ENCODE measurements at places on chromosomes 11 and 22.

- no peak for DNase-seq
Observed at GRCh38 chr11:90701716-90702115, 478.9 kb upstream of the CHORDC1 start.

DNA sequence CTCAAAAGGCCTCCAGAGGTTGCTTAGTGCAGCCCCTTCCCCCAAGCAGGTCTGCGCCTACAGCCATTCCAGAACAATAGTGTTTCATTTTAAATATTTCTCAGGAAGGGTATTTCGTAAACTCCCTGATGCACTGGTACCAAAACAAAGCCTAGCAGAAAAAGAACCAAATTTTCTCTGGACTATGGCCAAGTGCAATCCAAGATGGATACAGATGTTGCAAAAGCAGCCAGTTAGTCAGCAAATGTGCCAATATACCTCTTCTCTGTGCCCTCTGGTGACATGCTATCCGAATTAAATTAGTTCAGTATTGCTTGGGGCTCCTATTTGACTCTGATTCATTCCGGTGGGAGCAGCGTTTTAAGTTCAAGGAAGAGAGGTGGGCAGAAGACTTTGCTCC lies 247.8 kb downstream of the NTM start:
- DNase-seq = no peak

DNA sequence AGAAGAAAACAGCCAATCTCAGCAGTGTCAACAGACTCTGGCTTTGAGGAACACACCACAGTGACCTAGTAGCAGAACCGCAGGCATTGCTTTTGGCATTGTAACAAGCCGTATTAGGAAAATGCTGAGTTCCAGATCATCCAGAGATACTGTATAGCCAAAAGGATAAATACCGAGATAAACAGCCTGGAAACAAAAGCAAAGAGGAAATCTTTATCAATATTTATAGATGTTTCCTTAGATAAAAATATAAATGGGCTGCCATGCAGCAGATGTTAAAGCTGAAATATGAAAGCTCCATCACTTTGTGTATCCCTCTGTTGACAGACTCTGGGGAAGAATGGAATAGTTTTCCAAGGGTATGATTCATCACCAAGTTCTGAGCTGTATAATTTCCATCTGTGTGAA lies 98.9 kb upstream of the TP53AIP1 start:
- no peak for DNase-seq

- no peak for DNase-seq
Observed at GRCh38 chr11:112770487-112770886, 190.7 kb upstream of the NCAM1 start.

- DNase-seq = no peak
Observed at GRCh38 chr22:36741968-36742367, 34.0 kb downstream of the IFT27 start.

GRCh38 chr22:47267513-47268282 lies 505.2 kb downstream of the TBC1D22A start:
- no peak for DNase-seq

- DNase-seq = no peak
Observed at GRCh38 chr11:131195661-131196517, 174.5 kb upstream of the NTM start.

- DNase-seq = no peak
Observed at GRCh38 chr11:10205928-10206327, 88.1 kb downstream of the SBF2 start.

GRCh38 chr22:31139866-31140716 lies at the start of gene PLA2G3:
TSS of gene PLA2G3 (minus strand) at chr22:31140508. CDS start at chr22:31140354, 154 bp downstream.
- no peak for DNase-seq

DNA sequence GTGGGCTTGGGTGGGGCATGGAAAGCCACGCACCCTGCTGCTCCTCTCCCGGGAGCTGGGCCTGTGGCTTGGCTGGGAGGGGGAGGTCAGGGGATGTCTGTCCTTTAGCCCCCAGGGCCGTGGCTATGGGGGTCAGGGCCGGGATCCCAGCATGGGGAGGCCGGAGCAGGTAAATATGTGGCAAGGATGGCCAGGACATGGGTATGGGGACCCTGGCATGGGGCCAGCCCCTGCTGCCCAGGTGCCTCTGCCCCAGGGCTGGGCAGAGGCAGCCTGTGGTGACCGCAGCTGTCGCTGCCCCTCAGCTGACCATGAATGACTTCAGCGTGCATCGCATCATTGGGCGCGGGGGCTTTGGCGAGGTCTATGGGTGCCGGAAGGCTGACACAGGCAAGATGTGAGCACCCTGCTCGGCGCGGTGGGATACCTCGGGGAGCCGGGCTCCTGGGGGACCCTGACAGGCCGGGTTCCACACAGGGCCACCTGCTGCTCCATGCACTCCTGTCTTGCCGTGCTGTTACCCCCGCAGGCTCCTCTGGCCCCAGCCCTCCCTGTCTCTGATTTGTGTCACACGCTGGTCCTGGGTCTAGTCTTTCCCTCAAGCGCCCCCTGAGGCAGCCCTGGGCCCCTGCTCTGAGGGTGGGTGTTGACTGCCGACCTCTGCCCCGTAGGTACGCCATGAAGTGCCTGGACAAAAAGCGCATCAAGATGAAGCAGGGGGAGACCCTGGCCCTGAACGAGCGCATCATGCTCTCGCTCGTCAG lies 8.1 kb upstream of the ANKRD13D start:
- DNase-seq = no peak

- no peak for DNase-seq
Observed at GRCh38 chr22:41534219-41534618, 10.1 kb downstream of the POLR3H start.

- no peak for DNase-seq
Observed at GRCh38 chr11:111745719-111746504, 20.3 kb downstream of the PPP2R1B start.

Data from activated CD8-positive, alpha-beta memory T cell treated with anti-CD3 and anti-CD28 coated beads for 4 hours (primary cell).